ENCODE measurements at places on chromosomes 5 and 9. TPM values are rescaled to one million over a fixed set of nuclear protein-coding genes. Genes with fewer than 3 reads are reported as not detected.

CCL19 gene
- total RNA-seq, result not detected

SLC44A1 gene
- total RNA-seq, result 39.1 TPM

TMEM171 gene
- total RNA-seq, result 4.5 TPM

DNA sequence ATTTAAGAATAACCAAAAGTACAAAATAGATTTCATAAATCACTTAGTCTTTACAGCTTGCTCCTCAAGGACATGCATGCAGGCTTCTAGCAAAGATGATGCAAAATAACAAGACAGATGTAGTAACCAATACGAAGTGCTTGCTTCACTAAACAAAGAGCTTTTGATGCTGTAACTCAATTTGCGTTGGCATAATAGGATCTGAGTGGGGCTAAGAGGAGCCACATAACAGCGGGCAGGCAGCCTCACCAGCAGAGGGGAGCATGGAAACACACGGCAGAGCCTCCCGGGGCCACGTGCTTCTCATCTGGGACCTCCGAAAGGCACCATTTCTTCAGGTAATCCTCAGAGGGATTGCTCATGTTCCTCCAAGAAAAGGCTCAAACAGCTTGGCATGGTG, 139.7 kb downstream of the C5orf15 start:
- H3K27me3 ChIP-seq, result peaks cover 9% of the 10 kb centered on the region
- H3K4me1 ChIP-seq, result no peaks in the 10 kb centered on the region
- H3K27ac ChIP-seq, result no peak overlapping the region
- H3K36me3 ChIP-seq, result no peaks in the 10 kb centered on the region

SCGB3A2 gene
- total RNA-seq, result not detected

GRM6 gene
- total RNA-seq, result not detected

GGTA1 gene
- not detected for total RNA-seq

INSL6 gene
- total RNA-seq, result not detected

HTR1A gene
- not detected for total RNA-seq

DNA sequence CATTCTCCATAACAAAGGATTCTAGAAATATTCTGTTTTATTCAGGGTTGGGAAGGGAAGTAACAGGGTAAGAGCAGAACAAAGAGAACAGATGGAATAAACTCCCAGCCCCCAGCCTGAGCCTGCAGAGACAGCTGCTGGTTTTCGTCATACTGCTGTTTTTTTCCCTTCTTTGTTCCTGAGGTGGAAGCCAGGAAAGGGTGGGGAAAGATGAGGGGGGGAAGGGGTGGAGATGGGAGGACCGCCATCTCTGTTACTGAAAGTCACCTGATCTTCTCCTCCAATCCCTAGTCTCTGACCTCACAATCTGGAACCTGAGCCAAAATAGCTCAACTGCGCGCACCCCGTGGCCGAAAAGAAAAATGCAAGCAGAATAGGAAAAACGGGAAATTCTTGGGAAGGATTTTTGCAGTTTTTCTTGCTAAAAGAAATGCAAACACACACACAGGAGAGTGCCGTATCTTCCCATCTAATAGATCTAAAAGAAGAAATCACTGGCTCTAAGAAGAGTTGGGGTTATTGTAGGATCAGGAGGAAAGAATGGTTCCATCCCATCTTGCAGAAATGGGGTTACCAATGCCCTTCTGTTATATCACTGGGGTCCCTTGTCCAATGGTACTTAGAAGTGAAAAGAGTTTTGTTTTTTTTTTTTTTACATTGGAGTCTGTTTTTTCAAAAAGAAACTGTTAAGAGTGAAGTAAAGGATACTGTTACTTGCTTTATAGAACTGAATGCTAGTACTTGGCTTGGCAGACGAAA, 57.9 kb downstream of the DIAPH1 start:
- peaks cover 63% of the 10 kb centered on the region for H3K36me3 ChIP-seq
- no peaks in the 10 kb centered on the region for H3K27me3 ChIP-seq
- no peak overlapping the region for H3K4me3 ChIP-seq
- peak; percentile 94 for DNase-seq

IFNE gene
- 0.24 TPM for total RNA-seq

GRCh38 chr5:9885164-9885563, 255.0 kb upstream of the TAS2R1 start:
- H3K36me3 ChIP-seq, result no peaks in the 10 kb centered on the region
- H3K27me3 ChIP-seq, result no peaks in the 10 kb centered on the region
- no peak overlapping the region for H3K4me3 ChIP-seq
- DNase-seq, result no peak
- H3K4me1 ChIP-seq, result peaks cover 22% of the 10 kb centered on the region
- no peak overlapping the region for H3K27ac ChIP-seq

DNA sequence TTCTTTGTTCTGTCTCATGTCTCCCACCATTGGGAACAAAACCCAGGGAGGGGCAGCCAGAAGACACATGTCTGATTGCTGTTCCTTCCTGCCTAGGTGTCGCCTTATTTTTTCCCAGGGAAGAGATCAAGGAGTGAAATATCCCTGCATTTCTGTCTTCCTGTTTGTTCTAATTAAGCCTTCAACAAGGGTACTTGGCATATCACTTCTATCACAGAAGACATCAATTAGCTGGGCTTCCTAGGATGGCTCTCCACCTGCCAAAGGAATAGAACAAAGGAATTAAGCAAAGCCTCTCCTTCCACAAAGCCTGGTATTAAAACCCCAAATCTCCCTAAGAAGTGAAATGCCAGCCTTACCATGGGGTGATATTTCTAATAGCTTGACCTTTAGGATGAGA, 299.5 kb upstream of the CD180 start:
- no peaks in the 10 kb centered on the region for H3K36me3 ChIP-seq
- H3K4me3 ChIP-seq, result no peak overlapping the region
- no peak overlapping the region for H3K27ac ChIP-seq
- DNase-seq, result no peak

DNA sequence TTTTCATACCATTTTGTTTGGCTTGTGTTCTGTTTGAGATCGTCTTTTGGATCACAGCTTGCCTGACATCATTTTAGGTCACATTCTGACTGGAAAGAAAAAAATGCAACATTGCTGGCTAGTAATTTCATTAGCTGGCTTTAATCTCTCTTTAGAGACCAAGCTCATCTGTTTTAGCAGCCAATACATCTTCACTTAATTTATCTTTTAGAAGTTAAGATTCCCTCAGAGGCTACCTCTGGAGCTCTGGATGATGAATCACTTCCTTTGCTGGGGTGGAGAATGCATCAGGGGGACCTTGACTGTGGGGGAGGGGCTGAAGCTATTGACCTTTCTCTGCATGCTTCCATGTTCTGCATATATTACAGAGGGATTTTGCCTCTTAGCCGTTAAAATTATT, 181.5 kb upstream of the OTULINL start:
- H3K27ac ChIP-seq, result no peak overlapping the region
- H3K27me3 ChIP-seq, result no peaks in the 10 kb centered on the region
- H3K36me3 ChIP-seq, result peaks cover 69% of the 10 kb centered on the region
- H3K4me3 ChIP-seq, result no peak overlapping the region
- DNase-seq, result peak; percentile 39

DNA sequence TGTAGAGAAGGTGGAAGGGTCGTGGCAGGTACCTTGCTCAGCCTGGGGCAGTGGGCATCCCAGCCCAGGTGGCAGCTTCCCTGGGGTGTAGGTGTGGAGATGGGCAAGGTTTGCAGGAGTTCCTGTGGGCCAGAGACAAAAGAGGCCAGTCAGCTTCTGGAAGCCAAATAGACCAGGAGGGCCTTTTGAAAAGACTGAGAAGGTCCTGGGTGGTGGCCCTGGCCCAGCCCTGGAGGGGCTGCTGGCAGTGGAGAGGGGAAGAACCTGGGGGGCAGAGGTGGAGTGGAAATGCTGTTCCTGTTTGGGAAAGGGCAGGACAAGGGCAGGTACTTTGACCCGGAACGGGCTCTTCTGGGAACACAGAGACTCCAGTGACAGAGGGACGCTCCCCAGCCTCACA, 7.0 kb upstream of the IL3 start:
- no peaks in the 10 kb centered on the region for H3K4me1 ChIP-seq
- H3K36me3 ChIP-seq, result no peaks in the 10 kb centered on the region
- no peak overlapping the region for H3K4me3 ChIP-seq
- DNase-seq, result no peak

- no peak for DNase-seq
- H3K27ac ChIP-seq, result no peak overlapping the region
- H3K4me3 ChIP-seq, result no peak overlapping the region
- no peaks in the 10 kb centered on the region for H3K27me3 ChIP-seq
- H3K36me3 ChIP-seq, result no peaks in the 10 kb centered on the region
Observed at GRCh38 chr5:110807169-110807568, 68.4 kb downstream of the SLC25A46 start.

TRPM3 gene
- total RNA-seq, result 0.03 TPM

FSD1L gene
- total RNA-seq, result 2.2 TPM

GRCh38 chr5:135535420-135535819, 344 bp downstream of the NEUROG1 start:
- H3K4me1 ChIP-seq, result peaks cover 10% of the 10 kb centered on the region
- no peaks in the 10 kb centered on the region for H3K36me3 ChIP-seq
- DNase-seq, result peak; percentile 14

CNOT6 gene
- 32.9 TPM for total RNA-seq

DNA sequence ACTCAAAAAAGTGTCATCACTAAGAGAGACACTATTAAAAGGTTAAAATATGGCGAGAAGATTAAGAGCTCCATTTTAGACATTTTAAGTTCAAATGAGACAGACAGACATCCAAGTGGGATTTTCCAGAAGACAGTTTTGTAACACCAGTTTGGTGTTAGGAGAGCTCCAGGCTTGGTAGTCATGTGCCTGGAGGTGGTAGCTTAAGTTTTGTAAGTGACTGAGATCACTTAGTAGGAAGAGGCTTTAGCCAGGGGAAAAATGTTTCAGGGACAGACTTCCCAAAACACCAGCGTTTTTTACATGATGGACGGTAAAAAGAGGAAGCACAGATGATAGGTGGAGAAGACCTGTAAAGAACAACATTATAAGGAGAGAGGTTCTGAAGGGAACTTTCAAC, 150.3 kb downstream of the GIN1 start:
- peaks cover 9% of the 10 kb centered on the region for H3K4me1 ChIP-seq
- H3K4me3 ChIP-seq, result no peak overlapping the region
- peaks cover 6% of the 10 kb centered on the region for H3K36me3 ChIP-seq
- no peak for DNase-seq

IL13 gene
- total RNA-seq, result not detected

DNA sequence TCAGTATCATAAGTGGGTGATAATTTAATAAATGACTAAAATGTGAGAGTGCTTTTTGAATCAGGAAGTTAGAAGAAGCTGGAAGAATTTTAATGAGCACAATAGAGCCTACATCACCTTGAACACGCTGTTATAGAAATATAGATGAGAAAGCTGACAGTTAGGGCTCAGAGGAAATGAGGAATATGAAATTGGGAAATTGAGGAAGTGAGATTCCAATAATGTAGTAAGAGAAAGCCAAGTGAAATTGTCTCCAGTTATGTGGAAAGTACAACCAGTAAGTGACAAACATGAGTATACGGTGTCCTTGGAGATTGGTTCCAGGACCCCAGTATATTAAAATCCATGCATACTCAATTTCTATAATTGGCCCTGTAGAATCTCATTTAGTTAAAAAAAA, 235.9 kb upstream of the FAM174A start:
- H3K4me3 ChIP-seq, result no peak overlapping the region
- H3K27ac ChIP-seq, result no peak overlapping the region

WDR38 gene
- not detected for total RNA-seq

GRCh38 chr9:101628173-101628572, 33.4 kb upstream of the PPP3R2 start:
- H3K4me3 ChIP-seq, result no peak overlapping the region
- H3K27me3 ChIP-seq, result no peaks in the 10 kb centered on the region
- H3K36me3 ChIP-seq, result no peaks in the 10 kb centered on the region
- H3K4me1 ChIP-seq, result no peaks in the 10 kb centered on the region

ACSL6 gene
- total RNA-seq, result 0.03 TPM

- peaks cover 9% of the 10 kb centered on the region for H3K4me1 ChIP-seq
- no peaks in the 10 kb centered on the region for H3K27me3 ChIP-seq
- no peaks in the 10 kb centered on the region for H3K36me3 ChIP-seq
- no peak overlapping the region for H3K4me3 ChIP-seq
Observed at GRCh38 chr9:113538131-113538530, 74.6 kb downstream of the RGS3 start.

SLC25A48 gene
- total RNA-seq, result not detected

OSTF1 gene
- total RNA-seq, result 54.9 TPM

ZMYND19 gene
- 20.9 TPM for total RNA-seq

FREM1 gene
- total RNA-seq, result 3.4 TPM

EFCAB9 gene
- total RNA-seq, result not detected

DNA sequence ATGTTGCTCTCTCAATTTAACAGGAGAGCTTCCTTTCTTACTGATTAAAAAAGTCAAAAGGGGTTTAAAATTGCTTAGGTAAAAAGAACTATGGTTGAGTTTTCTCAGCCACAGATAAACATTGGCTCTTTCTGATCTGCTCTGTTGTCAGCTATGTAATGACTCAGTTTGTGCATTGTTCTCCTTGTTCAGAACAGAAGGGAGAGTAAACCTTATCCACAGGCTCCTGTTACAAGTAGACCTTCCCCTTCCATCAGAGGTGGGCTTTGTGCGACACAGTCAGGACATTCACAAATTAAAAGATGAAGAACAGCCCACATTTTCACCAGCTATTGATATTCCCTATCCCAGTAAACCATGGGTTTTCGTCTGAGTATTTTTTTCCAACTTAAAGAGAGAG, 236.3 kb upstream of the SEMA6A start:
- no peak overlapping the region for H3K27ac ChIP-seq
- H3K36me3 ChIP-seq, result no peaks in the 10 kb centered on the region
- H3K27me3 ChIP-seq, result no peaks in the 10 kb centered on the region
- no peaks in the 10 kb centered on the region for H3K4me1 ChIP-seq

GRCh38 chr9:72043576-72043975, 16.8 kb downstream of the C9orf57 start:
- H3K36me3 ChIP-seq, result no peaks in the 10 kb centered on the region
- H3K4me1 ChIP-seq, result no peaks in the 10 kb centered on the region
- H3K27ac ChIP-seq, result no peak overlapping the region
- DNase-seq, result no peak

DNA sequence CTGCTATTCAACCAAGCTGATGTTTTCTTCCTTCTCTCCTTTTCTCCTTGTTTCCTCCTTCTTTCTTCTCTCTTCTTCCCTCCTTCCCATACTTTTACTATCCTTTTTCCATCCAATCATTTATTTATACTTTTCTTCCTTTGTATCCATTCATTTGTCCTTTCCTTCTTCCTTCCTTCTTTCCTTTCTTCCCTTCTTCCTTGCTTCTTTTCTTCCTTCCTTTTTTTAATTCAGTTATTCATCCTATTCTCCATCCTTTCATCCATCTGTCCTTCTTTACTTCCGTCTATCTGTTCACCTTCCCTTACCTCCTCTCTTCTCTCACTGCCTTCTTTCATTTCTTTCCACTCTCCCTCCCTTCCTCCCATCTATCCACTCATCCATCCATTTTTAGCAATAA, 24.0 kb upstream of the PPARGC1B start:
- no peak for DNase-seq
- H3K27ac ChIP-seq, result no peak overlapping the region
- H3K36me3 ChIP-seq, result no peaks in the 10 kb centered on the region
- no peak overlapping the region for H3K4me3 ChIP-seq
- H3K4me1 ChIP-seq, result no peaks in the 10 kb centered on the region
